NCI-H524 treated with DMSO at 0.1 percent for 48 hours (cell line): ENCODE measurements at places on chromosomes 16 and 17.

- DNase-seq: no peak
Measured at GRCh38 chr17:58052407-58052806, 30.8 kb upstream of the DYNLL2 start.

GRCh38 chr17:46129302-46129701 lies 63.9 kb downstream of the KANSL1 start:
- no peak for DNase-seq

GRCh38 chr16:59198487-59198886 lies 464.4 kb upstream of the GOT2 start:
- DNase-seq: no peak

GRCh38 chr17:29292071-29292991 lies 1.6 kb downstream of the NUFIP2 start:
- DNase-seq: no peak

DNA sequence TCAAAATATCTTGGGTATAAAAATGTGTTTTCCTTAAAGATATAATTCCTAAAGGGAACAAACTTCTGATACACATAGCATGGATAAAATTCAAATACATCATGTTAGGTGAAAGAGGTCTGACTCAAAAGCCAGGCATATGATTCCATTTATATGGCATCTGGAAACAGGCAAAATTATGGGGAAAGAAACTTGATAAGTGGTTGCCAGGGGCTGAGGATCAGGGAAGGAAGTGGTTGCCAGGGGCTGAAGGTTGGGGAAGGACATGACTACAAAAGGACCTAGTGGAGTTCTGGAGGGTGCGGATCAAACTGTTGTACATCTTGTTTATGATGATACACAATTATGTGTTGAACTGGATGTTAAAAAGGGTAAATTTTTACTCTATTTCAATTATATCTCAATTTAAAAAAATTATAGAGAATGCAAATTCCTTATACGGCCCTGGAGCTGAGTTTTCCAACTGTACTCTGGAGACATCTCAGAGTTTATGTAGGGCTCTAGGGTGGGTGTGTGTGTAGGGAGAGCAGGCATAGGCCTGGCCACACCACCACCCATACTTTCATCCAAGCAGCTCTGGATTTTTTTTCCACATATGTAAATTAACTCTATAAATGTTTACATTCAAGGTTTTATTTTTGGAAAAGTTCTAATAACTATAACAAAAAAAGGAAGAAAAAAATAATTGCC lies 55.0 kb downstream of the AMFR start:
- no peak for DNase-seq

GRCh38 chr16:2473446-2473926 lies 1.4 kb upstream of the TBC1D24 start:
- DNase-seq: no peak

DNA sequence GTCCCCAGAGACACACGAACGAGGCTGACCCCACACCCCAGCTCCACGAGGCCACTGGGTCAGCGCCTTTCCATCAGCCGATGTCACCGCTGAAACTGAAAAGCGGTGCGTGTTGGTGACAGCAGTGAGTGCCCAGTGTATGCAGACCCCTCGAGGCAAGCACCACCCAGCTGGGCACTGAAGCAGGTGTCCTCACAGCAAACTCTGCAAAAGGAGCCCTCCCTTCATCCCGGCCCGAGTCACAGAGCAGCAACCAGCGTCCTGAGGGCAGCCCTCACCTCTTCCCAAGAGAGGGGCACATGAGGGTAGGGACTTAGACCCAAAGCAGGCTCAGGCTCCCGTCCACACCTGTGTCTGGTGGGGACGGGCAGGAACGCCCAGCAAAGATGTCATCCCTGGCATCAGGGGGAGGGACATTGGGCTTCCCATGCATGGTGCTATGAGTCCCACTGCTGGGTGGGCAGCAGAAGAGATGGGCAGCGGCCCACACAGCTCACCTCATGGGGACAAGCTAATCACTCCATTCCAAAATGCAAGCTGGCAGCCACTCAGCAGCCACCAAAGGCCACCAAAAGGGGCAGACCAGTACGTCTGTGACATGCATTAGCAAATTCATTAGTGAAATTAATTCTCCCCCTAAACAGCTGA lies 49.2 kb downstream of the RBFOX3 start:
- no peak for DNase-seq

DNA sequence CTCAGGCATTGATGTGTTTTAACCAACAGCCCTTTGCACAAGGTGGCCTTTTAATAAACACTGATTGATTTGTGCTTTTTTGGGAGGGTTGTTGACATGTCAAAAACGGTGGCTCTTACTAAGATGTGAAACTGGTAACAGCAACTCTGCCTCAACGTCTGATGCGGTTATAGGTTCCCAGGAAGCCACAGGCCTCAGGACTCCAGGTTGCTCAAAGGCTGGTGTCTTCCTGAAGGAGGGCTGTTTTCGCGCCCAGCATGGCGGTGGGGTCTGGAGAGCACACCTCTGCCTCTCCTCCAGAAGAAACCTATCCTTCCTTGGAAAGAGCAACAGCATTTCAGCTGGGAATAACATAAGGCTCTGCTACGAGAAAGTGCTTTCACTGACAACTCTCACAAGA lies 187.5 kb downstream of the IRF8 start:
- DNase-seq: no peak

GRCh38 chr17:7219812-7220592 lies at the start of the genes ACADVL and DLG4:
Gene ACADVL, plus strand, starts transcription at chr17:7219938. Its CDS starts 47 bp downstream, at chr17:7219985.
Gene DLG4, minus strand, starts transcription at chr17:7219836.
- DNase-seq: no peak

DNA sequence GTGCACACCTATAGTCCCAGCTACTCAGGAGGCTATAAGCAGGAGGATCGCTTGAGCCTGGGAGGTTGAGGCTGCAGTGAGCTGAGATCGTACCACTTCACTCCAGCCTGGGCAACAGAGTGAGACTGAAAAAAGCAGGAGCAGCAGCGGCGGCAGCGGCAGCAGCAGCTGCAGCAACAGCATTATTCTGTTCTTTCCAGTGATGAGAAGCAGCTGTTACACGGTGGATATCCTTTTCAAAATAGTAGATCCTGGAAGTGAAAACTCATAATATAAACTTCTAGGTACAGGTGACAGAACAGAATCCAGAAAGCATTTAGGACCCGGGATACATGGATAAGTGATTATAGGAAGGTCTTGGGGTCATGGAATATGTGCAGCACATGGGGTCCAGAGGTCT lies 17.8 kb upstream of the HNF1B start:
- DNase-seq: no peak

DNA sequence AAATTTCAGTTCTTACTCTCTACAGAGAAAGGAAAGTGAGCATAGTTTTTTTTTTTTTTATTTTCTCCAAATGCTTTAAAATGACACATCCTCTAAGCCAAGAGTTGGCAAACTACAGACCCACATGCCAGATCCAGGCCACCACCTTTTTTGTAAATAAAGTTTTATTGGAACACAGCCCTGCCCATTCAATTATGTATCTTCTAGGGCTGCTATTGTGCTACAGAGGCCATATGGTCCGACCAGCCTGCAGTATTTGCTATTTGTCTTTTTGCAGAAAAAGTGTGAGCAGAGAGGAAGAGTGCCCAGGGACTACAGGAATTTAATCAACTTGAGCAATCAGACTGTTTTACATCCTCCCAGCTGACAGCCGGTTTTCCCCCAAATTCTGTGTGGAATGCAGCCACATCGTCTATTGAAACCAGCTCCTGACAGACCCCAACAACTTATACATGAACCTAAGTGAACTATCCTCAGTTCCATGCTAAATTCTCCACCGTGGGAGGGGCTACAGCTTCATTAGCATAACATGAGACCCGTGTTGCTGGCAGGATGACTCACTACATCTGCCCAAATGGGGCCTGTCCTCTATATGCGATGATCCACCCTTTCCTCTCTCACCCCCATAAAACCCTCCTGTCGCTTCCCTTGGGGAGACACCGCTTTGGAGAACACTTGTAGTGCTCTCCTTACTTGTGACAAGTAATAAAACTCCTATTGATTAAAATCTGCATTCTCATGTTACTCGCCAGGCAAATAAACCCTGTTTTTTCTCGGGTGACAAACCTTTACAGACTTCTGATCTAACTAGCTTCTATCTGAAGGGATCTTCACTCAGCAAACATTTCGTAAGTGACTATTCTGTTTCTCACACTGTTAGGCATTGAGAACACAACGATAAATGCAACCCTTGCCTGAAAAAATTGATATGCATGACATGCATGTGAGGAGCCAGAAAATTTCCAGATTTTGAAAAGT lies 149.4 kb upstream of the HS3ST3A1 start:
- DNase-seq: no peak

- no peak for DNase-seq
Measured at GRCh38 chr16:72921106-72921505, 126.8 kb downstream of the ZFHX3 start.

DNA sequence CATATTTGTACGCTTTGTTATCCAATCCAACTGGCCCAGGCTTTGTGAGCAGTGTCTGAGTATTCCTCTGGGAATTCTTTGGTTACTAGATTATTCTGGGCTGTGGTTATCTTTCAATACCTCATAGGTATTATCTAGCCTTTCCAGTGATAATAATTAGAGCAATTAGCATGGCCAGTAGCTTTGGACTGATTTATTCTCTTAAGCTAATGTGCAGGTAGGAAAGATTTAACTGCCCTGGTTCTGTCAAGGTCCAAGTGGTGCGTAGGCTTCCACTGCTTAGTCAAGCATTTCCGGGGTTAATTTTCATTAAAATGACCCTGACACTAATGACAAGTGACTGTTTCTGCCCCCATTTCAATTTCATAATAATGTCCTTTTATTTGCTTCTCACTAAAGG lies 54.2 kb upstream of the PMFBP1 start:
- DNase-seq: no peak

- DNase-seq: no peak
Measured at GRCh38 chr16:89094252-89094879, 714 bp downstream of the ACSF3 start.

- DNase-seq: no peak
Measured at GRCh38 chr17:38749223-38750043, 1.3 kb upstream of the PCGF2 start.

- no peak for DNase-seq
Measured at GRCh38 chr17:76368545-76368944, 14.8 kb upstream of the PRPSAP1 start.

- DNase-seq: peak; percentile 35
Measured at GRCh38 chr17:8376271-8377067, at the start of gene KRABD2. Gene KRABD2, minus strand, starts transcription at chr17:8376704.

GRCh38 chr17:40615841-40616476 lies 31.7 kb downstream of the SMARCE1 start:
- DNase-seq: no peak

DNA sequence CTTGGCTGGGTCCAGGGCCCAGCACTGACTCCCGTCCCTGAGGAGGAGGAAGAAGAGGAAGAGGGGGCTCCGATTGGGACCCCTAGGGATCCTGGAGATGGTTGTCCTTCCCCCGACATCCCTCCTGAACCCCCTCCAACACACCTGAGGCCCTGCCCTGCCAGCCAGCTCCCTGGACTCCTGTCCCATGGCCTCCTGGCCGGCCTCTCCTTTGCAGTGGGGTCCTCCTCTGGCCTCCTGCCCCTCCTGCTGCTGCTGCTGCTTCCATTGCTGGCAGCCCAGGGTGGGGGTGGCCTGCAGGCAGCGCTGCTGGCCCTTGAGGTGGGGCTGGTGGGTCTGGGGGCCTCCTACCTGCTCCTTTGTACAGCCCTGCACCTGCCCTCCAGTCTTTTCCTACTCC lies 8.5 kb downstream of the HIRIP3 start:
- DNase-seq: no peak

GRCh38 chr16:66275775-66276428 lies 90.6 kb upstream of the CDH5 start:
- peak; percentile 37 for DNase-seq

DNA sequence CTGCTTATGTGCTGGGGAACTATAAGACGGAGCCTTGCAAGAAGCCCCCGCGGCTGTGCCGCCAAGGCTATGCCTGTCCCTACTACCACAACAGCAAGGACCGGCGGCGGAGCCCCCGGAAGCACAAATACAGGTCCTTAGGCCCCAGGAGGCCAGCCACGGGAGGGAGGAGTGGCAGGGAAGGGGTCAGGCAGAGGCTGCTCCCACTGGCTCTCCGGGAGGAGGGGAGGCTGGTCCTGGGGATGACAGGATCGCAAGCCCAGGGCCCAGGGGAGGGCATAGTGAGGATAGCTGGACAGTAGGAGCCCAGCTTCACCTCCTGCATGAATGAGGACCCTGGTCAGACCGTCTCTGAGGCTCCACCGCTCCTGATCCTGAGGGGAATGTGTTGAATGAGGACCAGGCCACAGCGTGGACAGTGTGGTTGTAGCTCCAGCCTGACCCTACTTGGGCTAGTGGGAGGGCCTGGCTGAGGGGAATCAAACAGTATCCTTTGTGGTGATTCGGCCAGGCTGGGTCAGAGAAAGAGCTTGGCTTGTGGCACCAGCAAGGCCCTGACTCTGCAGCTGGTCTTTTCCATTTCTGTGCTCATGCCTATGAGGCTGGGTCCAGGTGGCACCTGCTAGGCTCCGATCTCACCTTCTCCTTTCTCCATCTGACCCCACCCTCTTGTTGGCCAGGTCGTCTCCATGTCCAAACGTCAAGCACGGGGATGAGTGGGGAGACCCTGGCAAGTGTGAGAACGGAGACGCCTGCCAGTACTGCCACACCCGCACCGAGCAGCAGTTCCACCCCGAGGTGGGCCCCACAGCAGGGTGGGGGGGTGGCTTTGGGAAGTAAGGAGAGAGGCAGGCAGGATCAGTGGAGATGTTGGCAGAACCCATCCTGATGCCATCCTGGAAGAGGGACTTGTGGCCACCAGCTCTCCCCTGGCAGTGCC lies 28.7 kb downstream of the UNK start:
- no peak for DNase-seq

DNA sequence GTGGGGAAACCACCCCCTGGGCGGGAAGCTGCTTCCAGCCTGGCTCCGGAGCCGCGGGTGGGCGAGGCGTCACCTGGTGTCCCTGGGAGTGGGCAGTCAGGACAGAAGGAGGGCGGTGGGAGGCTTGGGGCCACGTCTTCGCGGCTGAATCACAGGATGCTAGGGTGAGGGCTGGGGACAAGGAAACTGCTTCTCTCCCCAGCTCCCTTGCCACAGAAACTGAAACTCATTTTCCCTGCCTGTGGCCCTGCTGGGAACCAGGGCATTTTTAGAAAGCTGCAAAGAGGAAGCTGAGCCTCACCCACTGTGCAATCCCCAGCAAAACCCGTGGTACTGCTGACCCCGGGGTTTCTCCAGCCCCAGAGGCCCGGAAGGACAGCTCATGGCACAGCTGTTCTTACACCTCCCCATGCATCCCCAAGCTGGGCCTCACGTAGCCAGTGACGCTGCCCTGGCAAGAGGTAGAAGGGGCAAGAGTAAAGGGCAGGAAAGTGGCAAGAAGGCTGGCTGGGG lies 8.2 kb downstream of the RHBDF2 start:
- DNase-seq: no peak

GRCh38 chr17:82200135-82200534 lies 12.5 kb downstream of the CCDC57 start:
- no peak for DNase-seq
